T-helper 9 cell (primary cell): ENCODE measurements at places on chromosomes 6 and 20.

- DNase-seq, result no peak
Measured at GRCh38 chr6:158411998-158412397, 99.7 kb downstream of the TULP4 start.

DNA sequence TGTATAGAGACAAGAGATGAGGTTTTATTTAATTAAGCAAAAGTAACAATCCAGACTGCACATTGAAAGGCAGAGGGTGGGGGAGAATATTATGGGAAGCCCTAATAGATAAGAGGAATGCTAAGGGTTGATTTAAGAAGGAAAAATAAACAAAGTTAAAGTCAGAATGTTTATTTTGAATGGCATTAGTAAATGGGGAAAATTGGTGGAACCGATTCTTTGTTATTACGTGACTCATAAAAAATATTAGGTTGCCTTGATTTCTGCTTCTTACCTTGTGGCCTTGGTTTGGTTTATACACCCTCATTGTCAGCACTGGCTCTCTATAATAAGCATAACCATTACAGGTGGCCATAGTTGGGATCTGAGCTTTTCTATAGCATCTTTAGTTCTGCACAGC lies 674.8 kb upstream of the CITED2 start:
- DNase-seq, result no peak

- DNase-seq, result no peak
Measured at GRCh38 chr6:22825210-22825609, 255.8 kb downstream of the HDGFL1 start.

GRCh38 chr6:73884540-73884939 lies 188.5 kb downstream of the CD109 start:
- DNase-seq, result no peak

DNA sequence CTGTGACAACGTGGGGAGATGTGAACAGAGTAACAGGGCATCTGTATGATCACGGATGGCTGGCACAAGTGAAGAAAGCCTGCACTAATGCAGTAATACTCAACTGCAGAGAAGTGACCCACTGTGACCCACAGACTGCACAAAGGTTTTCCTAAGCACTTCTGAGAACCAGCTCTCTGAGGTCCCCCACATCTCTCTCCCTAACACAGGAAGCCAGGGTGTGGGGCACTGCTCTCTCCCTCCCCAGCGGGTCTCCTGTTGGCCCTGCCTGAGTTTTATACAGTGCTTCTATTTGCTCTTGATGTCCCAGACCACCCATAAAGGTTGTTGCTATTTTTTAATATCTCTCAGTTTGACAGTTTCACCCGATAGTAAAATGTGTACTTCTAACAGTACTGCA lies 11.3 kb downstream of the APMAP start:
- DNase-seq, result no peak

DNA sequence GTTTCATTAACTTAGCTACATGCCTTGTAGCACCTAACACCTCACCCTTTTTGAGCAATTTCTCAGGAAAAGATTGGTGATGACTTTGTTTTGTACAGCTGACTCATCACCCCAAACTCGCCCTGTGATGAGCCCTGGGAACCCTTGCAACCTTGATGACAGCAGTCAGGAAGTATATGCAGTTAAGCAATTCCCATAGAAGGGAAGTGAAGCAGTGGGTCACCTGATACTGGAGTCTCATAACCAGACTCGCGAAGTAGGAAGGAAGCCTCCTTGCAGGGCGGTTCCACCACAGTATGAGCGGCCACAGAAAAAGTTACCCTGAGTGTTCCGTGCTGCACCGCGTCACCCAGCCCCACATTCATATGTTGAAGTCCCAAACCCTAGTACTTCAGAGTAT lies 82.0 kb upstream of the EDN1 start:
- DNase-seq, result no peak

GRCh38 chr20:792248-792647 lies 23.9 kb upstream of the SLC52A3 start:
- DNase-seq, result no peak

DNA sequence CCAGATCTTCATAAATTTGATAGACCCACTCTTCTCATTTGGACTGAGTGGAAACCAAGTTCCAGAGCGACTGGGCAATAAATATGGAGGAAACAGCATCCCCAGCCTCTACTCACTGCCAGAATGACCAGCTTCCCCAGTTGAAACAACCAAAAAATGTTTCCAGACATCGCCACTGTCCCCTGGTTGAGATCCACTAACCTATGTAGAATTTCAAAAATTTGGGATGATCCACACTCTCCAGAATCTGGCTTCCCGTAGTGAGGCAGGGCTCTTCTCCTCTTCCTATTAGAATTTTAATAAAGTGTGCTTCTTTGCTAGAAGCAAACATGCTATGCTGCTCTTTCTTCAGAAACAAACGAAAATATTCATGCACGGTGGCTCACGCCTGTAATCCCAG lies 287.0 kb upstream of the SUPT3H start:
- DNase-seq, result no peak

DNA sequence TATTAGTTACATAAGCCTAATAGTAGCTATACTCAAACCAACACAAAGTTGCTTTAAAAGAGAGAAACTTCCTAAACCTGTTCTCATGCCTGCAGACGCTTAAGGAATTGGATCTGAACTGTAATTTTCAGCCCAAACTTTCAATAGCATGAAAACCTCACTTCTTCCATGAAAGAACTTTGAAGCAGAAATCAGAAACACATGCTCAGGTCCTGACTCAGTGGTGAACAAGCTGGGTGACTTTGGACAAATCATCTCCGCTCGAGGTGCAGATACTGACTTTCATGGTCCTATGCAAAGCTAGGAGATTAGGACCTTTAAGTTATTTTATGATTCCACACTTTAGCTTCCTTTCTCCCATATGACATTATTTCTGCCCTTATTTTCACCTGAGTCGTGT lies 36.5 kb downstream of the NOX3 start:
- no peak for DNase-seq
